ENCODE measurements at places on chromosomes 3 and 15. TPM values are rescaled to one million over a fixed set of nuclear protein-coding genes. Genes with fewer than 3 reads are reported as not detected.

- no peak for DNase-seq
Measured at GRCh38 chr3:9701006-9701405, 2.6 kb upstream of the CPNE9 start.

DNA sequence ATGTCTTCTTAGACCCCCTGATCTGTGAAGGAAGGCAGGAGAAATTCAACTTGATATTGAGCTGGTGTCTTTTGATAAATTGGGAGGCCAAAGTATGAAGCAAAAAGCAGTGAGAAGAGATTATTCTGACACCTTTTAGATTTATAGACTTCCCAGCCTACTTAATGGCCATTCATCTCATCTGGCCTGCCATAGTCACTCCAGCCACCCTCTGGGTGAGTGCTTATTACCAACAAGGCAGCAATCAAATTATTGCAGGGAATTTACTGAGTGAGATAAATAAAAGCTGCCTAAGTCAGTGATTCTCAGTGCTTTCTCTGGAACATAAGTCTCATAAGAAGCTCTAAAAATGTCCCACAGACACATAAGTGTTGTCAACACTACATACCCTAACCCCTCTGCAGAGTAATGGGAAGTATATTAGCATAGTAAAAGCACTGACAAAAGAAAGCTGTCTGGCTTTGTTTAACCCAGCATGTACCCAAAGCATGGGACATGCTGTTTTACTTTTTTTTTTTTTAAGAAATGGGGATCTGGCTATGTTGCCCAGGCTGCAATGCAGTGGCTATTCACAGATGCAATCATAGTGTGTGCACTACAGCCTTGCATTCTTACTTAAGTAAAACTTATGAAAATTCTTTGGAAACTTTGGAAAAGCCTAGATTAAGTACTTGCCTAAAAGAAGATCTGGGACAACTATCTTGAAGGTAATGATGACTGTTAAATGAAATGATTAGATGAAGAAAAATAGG, 725.3 kb downstream of the TUSC7 start:
- no peak for DNase-seq

Gene ACKR4
- not detected for total RNA-seq

Gene PLIN1
- not detected for total RNA-seq

GRCh38 chr3:179558742-179559364, 3.9 kb upstream of the ACTL6A start:
- DNase-seq = peak; percentile 82

DNA sequence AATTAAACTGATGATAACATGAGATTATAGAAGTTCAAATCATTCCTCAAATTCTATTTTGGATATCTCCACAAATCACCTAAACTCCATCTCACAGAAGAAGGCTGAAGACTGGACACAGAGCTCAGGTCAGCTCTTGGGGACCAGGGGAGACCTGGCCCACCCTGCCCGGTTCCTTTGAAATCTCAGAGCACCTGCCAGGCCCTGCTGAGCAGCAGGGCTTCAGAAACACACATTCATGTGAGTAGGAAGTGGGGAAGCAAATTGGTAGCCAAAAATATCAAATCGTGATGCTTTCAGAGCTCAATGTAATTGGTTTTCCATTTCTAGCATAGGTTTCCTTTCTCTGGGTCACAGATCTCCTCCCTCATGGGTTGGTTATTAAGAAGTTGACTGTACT, 76.2 kb downstream of the OCA2 start:
- no peak for DNase-seq

Gene GOLGA6B
- total RNA-seq = not detected

Gene GABRG3
- not detected for total RNA-seq

GRCh38 chr3:7615043-7615442, 754.1 kb downstream of the GRM7 start:
- DNase-seq = no peak

DNA sequence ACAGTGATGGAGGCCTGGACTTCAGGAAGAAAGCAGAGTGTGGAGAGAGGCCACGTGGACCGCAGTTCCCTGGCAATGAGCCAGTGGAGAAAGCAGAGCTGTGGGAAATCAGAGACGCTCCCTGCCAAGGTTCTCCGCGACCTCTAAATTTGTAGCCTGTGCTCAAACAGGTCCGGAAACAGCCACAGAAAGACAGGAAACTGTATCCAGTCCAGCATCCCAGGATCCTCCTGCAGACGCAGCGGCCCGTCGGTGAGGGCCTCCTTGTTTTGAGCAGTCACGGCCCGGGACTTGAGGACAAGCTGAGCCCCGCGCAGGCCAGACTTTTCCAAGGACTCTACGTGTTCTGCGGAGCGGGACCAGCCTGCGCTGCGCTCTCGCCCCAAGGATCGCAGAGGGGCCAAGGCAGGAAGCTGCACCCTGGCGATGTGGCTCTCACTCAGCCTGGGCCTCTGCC, 22.3 kb downstream of the RPSA start:
- no peak for DNase-seq

- no peak for DNase-seq
Measured at GRCh38 chr3:140113996-140114788, 179.2 kb downstream of the CLSTN2 start.

DNA sequence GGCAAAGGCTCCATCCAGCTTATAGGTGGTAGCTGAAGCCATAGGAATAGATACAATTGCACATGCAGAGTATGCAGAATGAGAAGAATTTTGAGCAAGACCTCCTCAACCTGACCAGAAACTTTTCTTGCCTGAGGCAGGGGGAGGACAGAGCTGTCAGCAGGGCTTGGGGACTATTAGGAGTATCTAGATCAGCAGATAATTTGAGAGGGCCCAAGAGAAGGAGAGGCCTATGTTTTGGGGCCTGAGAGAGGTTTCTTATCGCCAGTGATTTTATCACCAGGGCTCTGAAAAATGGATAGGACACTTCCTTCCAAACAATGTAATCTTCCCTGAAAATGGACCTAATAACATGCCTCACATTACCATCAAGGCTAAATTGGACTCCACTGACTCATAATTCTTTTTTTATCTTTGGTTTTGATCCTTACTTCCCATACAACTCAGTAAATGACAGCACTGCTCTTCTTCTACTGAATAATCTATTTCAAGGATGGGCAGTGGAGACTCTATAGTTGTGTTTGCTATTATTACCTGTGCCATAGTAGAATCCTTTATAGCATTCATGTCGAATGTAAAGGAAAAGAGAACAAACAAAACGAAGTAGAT, 15.8 kb upstream of the RAMAC start:
- DNase-seq = no peak

- DNase-seq = peak; percentile 64
Measured at GRCh38 chr3:10753964-10754363, 62.1 kb upstream of the SLC6A11 start.

Gene GCNT3
- 2.6 TPM for total RNA-seq

Gene MESD
- total RNA-seq = 19.5 TPM

DNA sequence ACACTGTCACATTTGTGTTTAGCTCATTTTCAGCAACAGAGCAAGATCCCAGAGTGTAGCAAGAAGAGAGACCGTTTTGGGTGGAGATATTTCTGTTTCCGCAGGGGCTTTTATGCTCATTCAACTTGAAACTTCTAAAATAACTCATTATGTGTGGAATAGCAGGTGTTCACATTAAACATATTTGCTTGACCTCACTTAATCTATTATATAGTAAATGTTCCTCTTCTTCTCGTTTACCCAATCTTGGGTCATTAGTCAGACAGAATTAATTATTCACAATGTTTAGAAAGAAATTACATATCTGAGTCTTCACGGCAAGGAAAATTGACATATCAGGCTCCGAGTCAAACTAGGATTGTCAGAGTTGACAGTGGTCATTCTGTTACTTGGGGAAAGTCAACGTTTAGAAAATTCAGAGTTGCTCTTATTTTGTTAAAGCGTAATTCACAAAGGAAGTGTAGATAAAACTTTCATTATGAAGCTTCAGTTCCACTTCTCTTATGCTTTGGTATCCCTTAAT, 222.9 kb downstream of the TPRG1 start:
- DNase-seq = no peak

Gene GABRB3
- not detected for total RNA-seq

DNA sequence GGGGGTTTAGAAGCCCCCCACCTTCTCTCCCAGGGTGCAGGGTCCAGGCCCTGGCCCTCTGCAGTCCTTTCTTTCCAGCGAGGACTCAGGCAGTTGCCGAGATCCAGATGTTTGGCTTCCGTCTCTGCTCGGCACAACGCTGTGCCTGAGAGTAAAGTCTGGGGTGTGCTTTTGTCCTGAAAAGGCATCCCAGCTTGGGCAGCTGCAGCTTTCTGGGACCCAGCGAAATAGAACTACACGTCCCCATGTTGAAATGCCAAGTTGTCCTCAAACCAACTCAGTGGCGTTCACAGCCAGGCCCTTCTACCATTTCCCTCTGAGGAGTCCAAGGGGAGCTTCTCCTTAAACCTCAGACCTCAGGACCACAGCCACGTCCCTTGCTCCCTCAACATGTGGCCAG, 23.1 kb downstream of the FGD5 start:
- no peak for DNase-seq

- DNase-seq = no peak
Measured at GRCh38 chr3:126356373-126357264, 589 bp downstream of the KLF15 start.

DNA sequence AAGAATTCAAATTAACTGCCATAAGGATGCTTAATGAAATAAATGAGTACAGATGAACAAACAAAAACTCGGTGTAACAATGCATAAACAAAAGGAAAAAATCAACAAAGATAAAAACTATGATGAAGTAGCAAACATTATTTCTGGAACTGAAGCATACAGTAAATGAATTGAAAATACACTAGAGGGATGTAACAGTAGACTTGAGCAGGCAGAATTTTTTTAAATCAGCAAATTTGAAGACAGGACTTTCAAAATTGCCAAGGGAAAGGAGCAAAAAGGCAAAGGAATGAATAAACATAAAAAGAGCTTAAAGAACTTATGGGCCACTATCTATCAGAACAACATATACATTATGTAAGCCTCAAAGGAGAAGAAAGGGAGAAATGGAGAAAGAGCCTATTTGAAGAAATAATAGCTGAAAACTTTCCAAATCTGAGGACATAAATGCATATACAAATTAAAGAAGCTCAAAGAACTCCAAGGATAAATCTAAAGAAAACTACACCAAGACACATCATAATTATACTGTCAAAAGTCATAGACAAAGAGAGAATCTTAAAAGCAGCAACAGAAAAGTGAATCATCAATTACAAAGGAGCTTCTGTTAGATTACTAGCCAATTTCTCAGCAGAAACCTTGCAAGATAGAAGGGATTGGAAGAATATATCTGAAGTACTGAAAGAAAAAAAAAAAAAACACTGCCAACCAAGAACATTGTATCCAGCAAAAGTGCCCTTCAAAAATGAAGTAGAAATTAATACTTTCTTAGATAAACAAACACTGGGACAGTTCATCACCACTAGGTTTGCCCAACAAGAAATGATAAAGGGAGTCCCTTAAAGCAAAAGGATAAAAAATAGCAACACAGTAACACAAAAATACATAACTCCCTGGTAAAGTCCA, 15.5 kb downstream of the TOP2B start:
- DNase-seq = no peak

DNA sequence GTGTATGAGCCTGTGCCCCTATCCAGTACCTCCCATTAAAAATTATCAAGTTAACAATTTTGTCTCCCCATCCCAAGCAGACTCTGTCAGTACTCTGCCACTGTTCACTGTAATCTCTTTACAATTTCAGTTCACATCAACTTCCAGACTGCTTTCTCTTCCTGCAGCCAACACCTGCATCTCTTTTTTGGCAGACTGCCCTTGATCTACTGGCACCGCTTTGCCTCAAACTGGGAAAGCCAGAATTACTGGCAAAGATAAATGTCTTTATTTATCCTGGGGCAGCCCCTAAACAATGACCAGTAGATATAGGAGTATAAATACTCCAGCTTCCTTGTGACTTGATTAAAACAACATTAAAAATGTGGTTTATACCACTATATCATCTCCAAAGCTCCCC, 494.1 kb downstream of the ZNF385D start:
- DNase-seq = peak; percentile 16

DNA sequence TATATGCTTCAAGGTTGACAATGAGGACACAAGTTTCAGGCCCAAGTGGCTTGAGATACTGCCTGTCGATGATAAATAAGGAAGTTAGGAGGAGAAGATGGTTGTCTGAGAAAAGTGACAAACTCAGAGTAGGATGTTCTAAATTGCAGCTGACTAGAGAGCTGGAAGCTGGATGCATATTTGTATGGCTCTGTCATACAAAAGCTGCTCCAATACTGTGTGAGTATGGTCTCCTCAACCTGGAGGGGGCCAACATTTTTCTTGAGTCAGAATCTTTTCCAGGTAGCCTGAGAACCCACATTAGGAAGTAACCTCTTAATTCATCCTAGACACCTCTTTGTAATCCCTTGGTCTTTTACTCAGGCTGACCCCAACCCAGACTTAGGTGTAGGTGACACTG, 28.4 kb upstream of the TPRG1 start:
- no peak for DNase-seq

Gene ACTC1
- total RNA-seq = 0.29 TPM

DNA sequence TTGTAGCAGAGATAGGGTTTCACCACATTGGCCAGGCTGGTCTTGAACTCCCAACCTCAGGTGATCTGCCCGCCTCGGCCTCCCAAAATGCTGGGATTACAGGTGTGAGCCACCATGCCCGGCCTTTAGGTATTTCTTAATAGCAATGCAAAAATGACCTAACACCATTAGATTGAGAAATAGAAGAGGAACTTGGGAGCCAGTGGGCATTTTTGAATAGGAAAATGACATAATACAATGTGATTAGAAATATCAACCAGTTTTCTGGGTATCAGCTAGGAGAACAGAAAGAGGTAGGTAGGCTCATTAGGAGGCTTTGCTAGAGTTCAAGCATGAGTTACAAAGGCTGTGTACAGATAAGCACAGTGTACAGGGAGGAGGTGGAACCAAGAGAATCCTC, 101.8 kb upstream of the TBC1D5 start:
- DNase-seq = no peak

Gene SGO1
- 30.0 TPM for total RNA-seq

Gene PFN2
- total RNA-seq = 283 TPM

Gene GREM1
- not detected for total RNA-seq

Gene TMEM212
- total RNA-seq = not detected

GRCh38 chr3:186790261-186790981, 7.0 kb downstream of the EIF4A2 start:
- DNase-seq = peak; percentile 34

- peak; percentile 81 for DNase-seq
Measured at GRCh38 chr3:11846281-11847266, at the start of gene TAMM41. TSS of gene TAMM41 (minus strand) at chr3:11846885. CDS start at chr3:11846636, 249 bp downstream.

Gene ZBTB47
- 17.9 TPM for total RNA-seq

Data from A172 (cell line).